ENCODE measurements at places on chromosomes 2 and 18.

GRCh38 chr2:100571668-100572067 lies 8.9 kb downstream of the PDCL3 start:
- DNase-seq: no peak

DNA sequence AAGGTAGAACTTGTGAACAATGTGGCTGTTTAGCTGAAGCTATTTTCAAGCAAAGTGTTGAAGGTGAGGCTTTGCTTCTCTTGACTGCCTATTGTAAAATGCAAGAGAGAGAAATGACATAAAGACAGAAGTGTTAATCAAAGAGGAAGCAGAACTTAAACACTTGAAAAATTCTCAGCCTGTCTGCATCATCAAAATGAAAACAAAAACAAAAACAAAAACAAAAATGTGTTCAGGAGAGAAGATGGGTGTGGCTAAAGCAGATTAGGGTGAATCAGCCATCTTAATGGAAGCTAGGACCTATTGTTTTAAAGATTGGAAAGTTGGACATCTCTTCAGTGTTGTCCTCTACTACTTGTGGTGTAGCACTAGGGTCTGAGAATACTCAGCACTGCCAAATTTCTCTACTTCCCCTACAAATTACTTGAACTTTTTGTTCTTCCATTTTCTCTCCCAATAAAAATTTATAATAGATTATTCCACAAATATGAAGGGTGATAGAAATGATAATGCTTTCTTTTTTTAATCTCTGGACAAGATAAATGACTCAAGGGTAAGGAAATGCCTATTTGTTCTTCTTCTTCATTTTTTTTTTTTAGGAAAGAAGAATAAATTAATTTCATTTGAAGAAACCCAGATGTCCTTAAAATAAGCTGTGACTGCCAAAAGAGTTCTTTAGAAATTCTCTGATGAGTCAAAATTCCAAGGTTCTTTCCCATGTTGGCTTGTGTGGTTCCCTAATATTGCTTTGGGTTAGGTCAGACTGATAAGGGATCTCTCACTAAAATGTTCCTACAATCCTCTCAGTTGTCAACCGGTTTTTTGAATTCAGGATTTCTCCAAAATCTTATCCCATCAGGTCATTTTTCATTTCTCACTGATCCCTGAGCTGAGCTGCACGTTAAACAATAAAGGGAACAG lies 571.2 kb upstream of the ZEB2 start:
- DNase-seq: no peak

DNA sequence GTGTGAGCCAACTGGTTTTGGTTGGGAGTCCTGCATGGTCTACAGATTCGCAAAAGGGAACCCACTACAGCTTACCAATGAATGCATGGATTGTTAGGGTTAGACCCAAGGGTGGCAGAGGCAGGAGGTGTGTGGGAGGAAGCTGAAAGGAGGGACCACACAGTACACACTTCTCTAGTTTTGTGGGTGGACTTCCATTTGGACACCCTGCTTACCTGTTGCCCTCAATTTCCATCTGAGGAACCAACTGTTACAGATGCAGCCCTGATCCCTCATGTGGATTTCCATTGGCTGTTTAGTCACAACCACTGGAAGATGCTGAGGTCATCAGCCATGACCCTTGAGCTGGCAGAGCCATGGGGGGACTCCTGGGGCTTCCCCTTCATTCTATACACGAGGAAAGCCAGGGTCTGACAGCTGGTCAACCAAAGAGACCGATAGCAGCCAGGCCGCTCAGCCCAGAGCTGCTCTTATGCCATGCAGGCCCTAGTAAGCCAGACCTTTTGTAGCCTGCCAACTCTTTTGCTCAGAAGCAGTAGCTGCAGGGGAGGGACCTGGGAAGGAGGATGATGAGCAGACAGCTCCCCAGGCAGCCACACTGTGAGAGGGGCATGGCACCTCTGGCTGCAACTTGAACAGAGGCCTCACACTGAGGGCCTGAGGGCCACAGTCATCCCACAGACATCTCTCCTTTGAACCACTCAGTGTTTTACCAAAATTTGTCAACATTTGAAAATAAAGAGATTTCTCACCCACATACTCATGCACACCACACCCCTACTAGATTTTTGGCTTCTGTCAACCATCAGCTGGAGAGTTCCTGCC lies 162.1 kb downstream of the SETBP1 start:
- DNase-seq: no peak

DNA sequence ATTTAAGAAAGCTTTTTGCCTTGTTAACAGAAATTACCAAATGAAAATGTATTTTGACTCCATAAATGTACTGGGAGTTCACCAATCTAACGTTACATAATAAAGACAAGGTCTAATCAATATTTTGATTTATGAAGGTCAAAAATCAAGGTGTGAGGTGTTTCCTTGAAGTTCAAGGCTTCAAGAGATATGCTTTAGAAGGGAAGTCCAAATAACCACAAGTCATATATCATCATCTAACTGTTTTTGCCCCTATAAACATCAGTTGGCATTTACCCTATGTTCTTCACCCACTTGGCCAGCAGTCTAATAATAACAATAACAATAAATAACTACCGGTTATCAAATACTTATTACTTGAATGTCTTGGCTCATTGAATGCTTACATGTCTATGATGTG lies 196.1 kb upstream of the ID2 start:
- no peak for DNase-seq

GRCh38 chr2:117137371-117137770 lies 677.1 kb upstream of the DDX18 start:
- no peak for DNase-seq

GRCh38 chr2:216341121-216341520 lies 31.2 kb downstream of the MARCHF4 start:
- DNase-seq: no peak

Data from spleen (tissue), 13 donors.